ENCODE measurements at places on chromosomes 16 and 17.

DNA sequence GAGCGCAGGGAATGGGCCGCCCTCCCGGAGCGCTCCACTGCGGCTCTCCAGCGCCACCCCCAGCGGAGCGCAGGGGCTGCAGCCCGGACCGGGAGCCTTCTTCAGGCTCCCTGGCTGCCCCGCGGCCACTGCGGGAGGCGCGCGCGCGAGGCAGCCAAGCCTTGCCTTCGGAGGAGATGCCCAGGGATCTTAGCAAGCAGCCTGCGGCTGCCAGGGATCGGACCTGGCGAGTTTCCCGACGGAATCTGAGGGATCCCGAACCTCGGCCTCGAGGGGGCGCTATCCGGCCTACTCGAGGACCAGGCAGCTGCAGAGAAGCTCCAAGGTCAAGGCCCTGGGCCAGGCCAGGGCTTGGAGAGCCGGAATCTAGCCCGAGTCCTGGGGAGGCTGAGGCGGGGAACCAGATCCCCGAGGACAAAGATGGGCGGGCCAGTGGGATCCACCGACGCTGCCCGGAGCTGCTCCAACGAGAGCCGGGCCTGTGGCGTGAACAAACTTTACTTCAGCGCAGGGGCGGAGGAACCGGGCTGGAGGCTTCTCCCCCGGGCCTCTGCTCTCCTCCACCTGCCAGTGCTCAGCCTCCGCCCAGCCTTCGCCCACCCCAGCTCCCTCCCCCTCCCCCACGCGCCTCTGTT, at the start of gene IRX6:
Gene IRX6, plus strand, starts transcription at position 567 of the 635 bp plus-strand sequence. CDS start 889 bp downstream, outside the sequence.
- peak; percentile 17 for DNase-seq

DNA sequence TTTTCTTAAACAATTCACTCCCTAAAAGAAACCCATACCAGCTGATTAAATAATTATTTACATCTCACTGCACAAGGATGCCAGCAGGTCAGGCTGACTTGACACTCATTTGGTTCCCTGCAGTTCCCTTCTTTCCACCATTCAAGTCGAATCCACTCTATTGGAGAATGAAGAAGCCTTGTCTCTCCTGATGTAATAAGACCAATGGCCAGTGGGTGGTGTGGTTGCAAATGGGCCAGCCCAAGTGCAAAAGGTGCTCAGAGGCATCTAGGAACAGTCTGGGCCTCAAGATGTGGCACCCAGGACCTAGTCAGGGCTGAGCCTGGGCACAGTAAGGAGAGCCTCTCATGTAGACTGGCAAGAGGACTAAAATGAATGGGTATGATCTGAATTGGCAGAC, 9.3 kb downstream of the C16orf78 start:
- DNase-seq: no peak

- peak; percentile 32 for DNase-seq
Observed at GRCh38 chr16:57284209-57284951, at the start of gene PLLP. TSS of gene PLLP (minus strand) at chr16:57284672. CDS start at chr16:57284540, 132 bp downstream.

- DNase-seq: no peak
Observed at GRCh38 chr17:51891936-51892335, 266.6 kb downstream of the CA10 start.

- DNase-seq: no peak
Observed at GRCh38 chr16:27492588-27492979, 57.1 kb downstream of the GTF3C1 start.

- no peak for DNase-seq
Observed at GRCh38 chr16:78407191-78407590, 307.7 kb downstream of the WWOX start.

DNA sequence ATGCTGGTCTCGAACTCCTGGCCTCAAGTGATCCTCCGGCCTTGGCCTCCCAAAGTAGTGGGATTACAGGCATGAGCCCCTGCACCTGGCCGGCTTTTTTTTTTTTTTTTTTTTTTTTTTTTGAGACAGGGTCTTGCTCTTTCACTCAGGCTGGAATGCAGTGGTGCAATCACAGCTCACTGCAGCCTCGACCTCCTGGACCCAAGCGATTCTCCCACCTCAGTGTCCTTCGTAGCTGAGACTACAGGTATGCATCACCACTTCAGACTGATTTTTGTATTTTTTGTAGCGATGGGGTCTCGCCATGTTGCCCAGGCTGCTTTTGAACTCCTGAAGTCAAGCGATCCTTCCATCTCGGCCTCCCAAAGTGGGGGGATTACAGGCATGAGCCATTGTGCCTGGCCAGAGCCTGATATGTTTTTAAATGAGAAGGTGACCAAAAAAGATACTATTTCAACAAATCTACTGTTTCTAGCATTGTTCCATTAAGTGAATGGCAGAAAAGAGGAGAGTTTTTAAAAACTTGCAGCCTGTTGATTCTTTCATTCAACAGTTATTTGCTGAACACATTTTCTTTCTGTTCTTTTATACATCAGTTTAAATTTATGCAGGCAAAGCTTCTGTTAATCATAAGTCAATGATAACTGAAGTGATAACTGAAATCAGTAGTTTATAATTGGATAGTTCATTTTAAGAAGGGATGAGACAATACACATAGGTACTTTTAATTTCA, 3.2 kb upstream of the SRSF1 start:
- DNase-seq: no peak

DNA sequence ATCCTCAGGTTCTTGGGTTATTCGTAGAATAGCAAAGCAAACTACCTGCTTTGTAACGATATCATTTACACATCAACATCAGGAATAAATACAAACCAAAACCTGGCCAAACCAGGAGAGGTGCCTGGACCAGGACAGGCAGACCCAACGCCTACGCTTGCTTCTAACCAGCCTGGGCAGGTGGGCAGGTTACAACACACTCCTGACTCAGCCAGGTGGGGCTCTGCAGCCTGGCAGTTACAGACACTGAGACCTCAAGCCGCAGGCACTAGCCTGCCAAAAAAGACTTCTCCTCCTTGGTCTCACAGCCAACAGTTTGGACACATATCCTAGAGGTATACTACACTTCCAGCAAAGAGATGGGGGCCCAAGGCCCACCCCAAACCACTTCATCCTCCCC, 14.0 kb downstream of the ANKRD11 start:
- DNase-seq: no peak

- no peak for DNase-seq
Observed at GRCh38 chr17:59870482-59870881, 22.3 kb downstream of the TUBD1 start.

- DNase-seq: no peak
Observed at GRCh38 chr17:10798332-10798749, 5.6 kb downstream of the TMEM238L start.

DNA sequence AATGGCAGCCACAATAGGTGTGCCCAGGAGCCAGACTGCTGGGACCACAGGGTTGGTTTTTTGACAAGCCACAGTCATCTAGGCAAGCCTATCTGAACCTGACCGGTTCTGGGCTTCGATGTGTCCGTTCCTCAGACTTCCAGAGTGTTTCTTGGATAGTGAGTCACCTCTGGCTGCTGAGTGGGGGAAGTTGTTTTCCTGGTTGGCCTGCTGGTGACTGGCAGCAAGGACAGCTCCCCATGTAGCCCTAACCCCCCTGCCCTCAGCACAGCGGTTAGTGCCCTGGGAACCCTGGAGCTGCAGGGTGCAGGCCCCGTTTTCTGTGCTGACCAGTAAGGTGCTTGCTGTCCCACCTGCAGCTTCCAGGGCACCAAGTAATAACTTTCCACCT, 65.5 kb downstream of the PLD6 start:
- DNase-seq: no peak

GRCh38 chr17:55624772-55625433, 97.8 kb downstream of the TMEM100 start:
- DNase-seq: no peak

All from NCI-H2081 (cell line).